ENCODE measurements at places on chromosomes 5 and 9.

- no peak for DNase-seq
Observed at GRCh38 chr9:76373173-76373783, 20.9 kb downstream of the RFK start.

DNA sequence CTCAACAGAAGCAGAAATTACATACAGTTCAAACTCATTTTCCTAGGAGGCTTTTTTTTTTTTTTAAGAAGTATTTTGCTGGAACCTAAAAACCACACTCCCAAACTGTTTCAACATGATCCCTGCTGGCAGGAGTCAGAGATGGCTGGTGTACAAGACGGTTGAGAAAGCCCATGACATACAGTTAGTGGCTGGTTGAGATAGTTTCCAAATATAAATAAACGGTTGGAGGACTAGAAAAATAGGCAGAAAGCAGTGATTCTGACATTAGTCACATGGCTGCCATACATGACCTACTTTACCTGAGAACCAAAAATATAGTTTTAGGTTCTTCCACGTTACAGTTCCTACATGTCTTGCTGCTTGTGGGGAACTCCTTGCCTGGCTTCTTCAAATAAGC is 31.7 kb upstream of the BASP1 start:
- DNase-seq = peak; percentile 89

DNA sequence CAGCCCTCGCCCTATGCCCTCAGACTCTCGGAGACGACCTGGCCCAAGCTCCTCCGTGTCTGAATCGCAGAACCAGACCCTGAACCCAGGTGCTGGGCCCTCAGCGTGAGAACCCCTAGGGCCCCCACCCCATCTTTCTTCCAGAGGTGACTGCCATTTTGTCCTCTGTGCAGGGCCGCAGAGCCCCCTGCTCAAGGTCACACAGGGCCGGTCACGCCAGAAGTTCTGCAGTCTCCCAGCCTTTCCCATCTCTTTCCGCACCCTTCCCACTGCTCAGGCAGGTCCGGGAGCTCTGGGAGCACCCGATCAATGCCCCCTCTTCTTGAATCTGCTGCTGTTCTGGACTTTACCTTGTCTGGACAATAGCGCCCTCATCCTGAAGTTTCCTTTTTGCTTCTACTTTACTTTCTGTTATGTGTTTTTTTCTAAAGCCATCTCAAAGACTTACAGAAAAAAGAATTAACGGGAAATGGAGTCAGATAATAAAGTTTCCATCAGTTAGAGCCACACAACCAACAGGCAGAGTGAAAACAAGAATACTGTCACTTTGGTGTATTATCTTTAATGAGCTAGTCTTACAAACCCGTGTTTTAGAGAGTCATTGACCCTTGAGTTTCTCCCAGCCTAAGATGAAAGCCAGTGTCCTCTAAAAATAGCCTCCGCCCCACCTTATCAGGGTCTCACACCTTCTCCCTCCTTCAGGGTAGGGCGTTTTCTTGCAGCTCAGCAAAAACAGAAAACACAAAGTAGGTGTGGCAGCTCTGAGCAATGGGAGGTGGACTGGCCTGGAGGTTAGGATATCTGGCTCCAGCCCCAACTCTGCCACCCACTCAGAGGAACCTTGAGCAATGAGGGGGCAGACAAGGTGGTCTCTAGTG is 1.8 kb downstream of the TMOD1 start:
- DNase-seq = no peak

- no peak for DNase-seq
Observed at GRCh38 chr5:124524552-124525232, 221.7 kb downstream of the ZNF608 start.

DNA sequence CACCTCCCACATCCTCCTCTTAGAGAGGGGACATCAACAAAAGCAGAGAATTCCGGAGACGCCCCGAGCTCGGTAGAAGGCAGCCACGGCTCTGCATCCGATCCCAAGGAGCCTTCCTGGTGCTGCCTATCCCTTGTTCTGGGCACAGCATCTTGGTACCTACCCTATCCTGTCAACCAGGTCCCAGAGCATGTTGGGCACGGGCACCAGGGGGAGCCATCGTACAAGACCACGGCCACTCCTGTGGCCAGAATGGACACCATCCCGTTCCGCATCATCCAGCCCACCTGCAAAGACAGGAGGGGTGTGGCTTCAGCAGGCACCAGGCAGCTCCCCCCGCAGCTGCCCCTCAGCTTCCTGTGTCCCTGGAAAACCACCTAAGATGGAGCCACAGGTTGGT is 62.7 kb upstream of the ZNF354A start:
- no peak for DNase-seq

DNA sequence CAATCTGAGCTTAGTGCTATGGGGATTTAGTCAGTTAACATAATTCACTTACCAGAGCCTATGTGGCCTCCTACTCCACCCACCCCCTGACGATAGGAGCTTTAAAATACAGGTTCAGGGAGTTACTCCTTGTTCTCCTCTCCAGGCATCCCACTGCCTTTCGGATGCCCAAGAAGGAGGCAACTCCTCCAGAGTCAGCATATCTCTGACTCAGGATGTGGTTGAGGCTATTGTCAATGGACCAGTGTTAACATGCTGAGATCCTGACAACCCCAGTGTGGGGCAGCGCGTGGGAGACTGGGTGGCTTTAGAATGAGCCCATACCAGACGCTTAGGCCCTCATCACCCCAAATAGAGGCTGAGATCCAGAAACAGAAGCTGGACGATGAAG is 27.4 kb downstream of the BICD2 start:
- DNase-seq = no peak

DNA sequence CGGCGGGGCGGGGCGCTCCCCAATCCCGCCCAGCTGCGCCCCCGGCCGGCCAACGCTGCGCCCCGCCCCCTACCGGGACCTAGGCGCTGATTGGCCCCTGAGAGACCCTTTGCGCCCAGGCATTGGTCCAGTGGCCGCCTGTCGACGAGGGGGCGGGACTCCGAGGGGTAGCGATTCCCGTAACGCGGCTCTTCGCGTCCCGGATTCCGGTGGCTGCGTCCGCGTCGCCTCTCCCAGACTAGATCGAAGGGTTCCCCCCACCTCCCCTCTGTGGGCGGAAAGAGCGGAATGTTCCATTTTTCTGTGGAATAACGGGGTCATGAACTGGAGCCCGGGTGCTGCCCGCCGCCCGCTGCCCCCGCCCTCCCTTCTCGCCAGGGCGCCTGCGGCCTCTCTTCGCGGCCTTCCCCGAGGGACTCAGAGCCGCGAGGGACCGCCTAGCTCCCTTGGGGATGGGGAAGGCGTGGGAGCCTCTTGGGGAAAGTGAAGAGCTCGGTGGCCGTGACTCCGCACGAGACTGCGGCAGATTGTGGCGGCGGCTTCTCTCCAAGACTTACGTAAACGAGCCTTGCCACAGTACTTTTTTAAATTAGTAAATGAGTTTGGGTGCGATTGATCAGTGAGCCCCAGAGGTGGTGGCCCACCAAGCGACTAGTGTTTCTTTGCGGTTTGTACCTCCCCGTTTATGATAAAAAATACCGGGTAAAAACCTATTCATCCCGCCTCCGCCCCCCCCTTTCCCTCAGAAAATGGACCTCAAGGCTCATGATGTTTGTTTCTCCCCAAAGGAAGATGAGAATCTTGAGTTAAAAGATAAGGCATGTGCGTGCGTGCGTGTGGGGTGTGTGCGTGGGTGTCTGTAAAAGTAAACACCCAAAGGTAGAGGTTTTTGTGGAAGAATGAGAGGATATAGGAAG is 493 bp upstream of the IL6ST start:
- DNase-seq = peak; percentile 97

All from AG09319 (cell line).